ENCODE measurements at places on chromosomes 3 and 15. TPM values are rescaled to one million over a fixed set of nuclear protein-coding genes. Genes with fewer than 3 reads are reported as not detected.
A peak's percentile ranks its signal among the peaks of the same experiment; 100 is the strongest.

Gene FILIP1L
- 27.4 TPM for polyA plus RNA-seq

Gene DLEC1
- 0.02 TPM for polyA plus RNA-seq

Gene MPI
- polyA plus RNA-seq = 58.6 TPM

Gene STRIT1
- polyA plus RNA-seq = not detected

Gene IVD
- polyA plus RNA-seq = 13.0 TPM

Gene TRPM1
- polyA plus RNA-seq = 0.18 TPM

Gene ACSBG1
- 0.06 TPM for polyA plus RNA-seq

Gene HIGD1A
- 294 TPM for polyA plus RNA-seq

Gene TIGIT
- polyA plus RNA-seq = not detected

Gene RAB6B
- 2.9 TPM for polyA plus RNA-seq

Gene FANCD2OS
- not detected for polyA plus RNA-seq

Gene PLA2G4D
- polyA plus RNA-seq = 0.45 TPM

Gene DAPK2
- 0.83 TPM for polyA plus RNA-seq

DNA sequence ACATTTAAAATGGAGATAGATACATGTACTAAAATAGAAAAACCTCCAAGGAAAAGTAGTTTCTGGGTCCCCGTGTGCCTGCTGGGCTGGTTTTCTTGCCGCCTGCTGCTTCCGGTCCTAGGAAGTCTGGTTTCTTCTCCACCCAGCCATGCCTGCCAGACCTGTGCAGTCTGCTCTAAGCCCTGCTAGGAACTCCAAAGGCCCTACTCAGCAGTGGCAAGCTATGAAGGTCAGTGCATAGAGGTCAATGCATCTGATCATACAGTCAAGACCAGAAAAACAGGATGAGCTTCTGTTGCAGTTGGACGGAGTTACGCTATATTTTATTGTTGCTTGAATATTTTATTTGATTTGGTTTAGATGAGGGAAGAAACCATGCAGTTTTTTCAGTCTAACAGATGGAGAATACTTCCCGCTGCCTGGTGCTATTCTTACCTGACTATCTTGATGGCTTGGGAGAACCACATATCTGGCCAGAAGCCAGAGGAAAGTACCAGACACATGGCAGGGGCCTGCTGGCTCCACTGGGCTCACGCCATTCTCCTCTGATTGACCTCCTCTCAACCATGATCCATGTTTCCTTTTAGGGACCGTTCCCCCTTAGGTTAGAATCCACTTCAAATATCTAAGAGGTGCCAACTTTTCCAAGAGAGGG is 226.8 kb upstream of the ST8SIA2 start:
- DNase-seq = no peak

- no peak for DNase-seq
Measured at GRCh38 chr3:48897460-48898376, 964 bp downstream of the SLC25A20 start.

GRCh38 chr3:94379264-94379663 is 316.4 kb downstream of the NSUN3 start:
- no peak for DNase-seq

DNA sequence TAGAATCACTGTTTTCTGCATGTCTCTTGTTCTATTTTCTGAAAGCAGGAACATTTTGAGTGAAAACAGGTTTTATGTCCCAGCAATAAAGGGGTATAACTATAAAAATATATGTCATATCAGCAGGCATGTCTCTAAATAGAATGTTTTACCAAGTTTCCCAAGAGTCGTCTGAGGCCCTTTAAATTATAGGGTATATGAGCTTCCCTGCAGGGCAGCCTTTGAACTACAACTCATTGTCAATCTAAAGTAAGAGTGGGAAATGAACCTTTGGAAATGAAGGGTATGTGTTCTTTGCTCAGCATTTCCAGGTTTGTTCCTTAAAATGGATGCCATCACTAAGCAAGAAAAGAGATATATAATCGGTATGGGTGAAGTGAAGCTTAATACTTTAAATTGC is 138.6 kb downstream of the LSAMP start:
- no peak for DNase-seq

GRCh38 chr3:172938788-172939187 is 188.3 kb downstream of the ECT2 start:
- DNase-seq = no peak

GRCh38 chr3:196700801-196701200 is 11.2 kb downstream of the CEP19 start:
- DNase-seq = no peak

DNA sequence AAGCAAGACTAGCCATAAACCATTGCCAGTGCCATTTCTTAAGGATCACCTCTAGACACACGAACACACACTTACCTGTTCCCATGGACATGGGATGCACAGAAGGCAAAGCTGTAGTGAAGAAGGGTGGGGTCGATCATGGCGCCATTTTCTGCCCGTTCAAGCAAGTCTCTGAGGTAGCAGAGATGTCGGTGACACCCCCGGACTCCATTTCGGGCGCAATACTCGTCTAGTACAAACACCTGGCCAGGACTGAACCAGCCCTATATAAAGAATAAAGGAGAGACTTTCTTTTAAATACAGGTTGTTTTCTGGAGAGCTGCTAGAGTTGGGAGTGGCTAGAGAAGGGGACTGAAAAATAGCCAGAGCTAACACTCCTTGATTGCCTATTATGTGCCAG is 159.4 kb upstream of the FEZF2 start:
- no peak for DNase-seq

GRCh38 chr15:80250614-80251427 is 1.2 kb downstream of the CTXND1 start:
- DNase-seq = no peak

DNA sequence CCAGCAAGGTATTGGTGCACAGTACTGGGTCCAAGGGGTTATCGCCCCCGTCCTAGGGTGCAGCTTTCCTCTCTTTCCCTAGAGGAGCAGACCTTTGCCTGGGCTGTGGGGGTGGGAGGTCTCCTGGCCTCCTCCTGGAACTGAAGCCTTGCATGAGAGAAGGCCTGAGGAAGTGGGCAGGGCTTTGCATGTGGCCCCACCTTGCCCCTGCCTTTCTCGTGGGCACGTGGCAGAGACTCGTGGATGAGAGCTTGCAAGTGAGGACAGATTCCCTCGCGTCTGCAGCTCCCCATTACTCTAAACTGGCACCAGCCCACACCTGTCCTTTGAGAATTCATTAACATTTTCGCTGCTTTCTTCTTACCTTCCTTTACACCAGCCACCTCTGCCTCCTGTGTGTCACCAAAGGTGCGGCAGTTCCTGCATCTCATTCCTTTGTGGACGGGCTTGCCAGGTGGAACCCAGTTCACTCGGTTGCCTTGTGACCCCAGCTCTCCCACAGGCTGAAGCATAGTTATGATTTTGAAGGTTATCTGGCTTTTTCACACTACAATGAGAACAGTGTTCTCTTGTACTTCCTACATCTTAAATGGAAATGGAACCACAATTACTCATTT is 40.9 kb upstream of the NR2C2 start:
- no peak for DNase-seq

DNA sequence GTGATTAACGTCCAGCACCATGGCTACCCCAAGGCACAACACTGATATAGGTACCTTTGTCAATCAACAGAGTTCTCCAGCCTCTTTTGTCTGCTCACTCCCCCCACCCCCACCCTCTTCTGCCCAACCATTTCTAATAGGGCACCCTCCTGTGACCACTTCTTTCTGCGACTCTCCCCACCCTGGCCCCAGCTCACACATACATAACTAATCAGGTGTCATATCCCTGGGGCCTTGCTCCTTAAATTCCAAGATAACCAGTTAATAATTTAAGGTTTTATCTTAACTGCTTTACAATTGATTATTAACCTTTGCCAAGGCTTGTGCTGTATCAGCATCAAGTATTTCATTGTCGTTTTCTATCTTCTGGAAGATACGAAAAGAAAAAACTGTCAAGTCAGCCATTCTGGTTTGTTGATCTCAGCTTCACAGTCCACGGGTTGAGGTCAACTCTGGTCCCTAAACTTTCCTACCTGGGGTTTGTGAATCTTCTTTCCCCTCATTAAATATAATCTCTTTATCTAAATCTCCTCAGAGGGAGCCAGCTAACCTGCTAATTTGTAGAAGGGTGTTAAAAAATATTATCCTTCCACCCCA is 27.3 kb upstream of the SLC28A2 start:
- no peak for DNase-seq

DNA sequence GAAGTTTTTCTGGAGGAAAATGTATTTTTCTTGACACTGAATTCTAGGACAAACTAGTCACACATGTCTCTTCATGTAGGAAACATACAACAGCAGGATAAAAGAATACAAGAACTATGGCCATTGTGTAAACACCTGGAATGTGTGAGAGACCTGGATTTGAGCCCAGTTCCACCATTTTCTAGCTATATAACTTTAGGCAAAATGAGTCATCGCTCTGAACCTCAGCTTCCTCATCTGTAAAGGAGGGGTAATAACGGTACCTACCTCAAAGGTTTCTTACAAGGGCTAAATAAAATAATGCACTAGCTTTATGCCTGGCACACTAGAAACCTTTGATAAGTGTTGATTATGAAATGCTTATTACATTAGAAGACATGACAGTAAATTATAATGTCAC is 57.8 kb downstream of the RIOX2 start:
- peak; percentile 62 for DNase-seq

GRCh38 chr3:28847736-28848135 is 433.1 kb upstream of the RBMS3 start:
- DNase-seq = no peak

GRCh38 chr3:109545746-109546145 is 208.4 kb upstream of the DPPA4 start:
- no peak for DNase-seq

GRCh38 chr3:128548426-128549282 is 55.7 kb upstream of the GATA2 start:
- no peak for DNase-seq

DNA sequence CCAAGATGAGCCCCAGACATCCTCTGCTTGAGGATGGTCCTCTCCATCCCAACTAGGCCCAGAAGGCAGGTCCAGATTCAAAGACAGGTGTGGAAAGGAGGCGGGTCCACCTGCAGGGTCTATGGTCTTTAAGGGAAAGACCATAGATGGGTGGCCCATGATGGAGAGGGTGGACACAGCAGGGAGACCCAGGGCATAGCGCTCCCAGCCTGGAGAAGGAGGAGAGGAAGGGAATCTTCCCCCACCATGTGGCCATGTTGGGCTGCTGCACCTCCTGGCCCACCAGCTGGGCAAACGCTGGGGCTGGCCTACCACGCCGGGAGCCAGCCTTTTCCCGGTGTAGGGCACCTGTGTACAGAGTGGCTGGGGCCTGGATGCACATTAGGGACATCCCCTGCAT is 265.2 kb upstream of the TLE3 start:
- no peak for DNase-seq

GRCh38 chr15:36803773-36804172 is 224.3 kb downstream of the CDIN1 start:
- no peak for DNase-seq

DNA sequence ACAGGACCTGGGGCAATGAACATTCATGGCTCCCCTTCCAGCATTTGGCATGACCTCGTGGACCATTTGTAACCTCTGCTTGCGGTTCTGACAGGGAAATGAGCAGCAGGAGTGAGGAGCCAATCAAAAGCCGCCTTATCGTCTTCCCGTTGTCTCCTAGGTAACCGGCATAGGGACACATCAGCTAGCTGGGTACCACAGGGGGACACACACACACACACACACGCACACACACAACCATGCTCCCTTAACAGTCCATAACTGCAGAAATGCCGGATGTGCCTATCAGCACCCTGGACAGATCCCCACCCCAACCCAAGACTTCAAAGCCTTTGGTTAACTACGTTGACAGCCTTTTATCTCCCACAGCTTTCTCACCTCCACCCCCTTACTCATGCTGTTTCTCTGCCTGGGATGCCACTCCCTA is 53.4 kb upstream of the CCDC174 start:
- no peak for DNase-seq

DNA sequence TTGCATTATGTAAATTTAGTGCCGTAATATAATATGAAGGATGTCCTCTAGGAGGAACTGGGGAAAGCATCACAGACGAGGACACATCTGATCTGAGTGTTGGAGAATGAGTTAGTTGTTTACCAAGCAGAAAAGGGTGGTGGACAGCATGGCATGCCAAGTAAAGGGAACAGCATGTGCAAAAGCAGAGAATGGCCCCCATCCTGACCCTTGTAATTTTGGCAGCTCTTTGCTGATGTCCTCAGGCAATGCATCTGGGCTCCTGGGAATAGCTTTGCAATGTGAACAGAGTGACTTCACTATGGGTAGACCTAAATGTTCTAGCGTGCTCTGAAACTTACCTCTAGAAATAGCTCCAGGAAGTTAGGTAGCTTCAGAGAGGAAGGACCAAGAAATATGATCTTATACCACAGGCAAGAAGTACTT is 263.3 kb downstream of the LPP start:
- DNase-seq = no peak

DNA sequence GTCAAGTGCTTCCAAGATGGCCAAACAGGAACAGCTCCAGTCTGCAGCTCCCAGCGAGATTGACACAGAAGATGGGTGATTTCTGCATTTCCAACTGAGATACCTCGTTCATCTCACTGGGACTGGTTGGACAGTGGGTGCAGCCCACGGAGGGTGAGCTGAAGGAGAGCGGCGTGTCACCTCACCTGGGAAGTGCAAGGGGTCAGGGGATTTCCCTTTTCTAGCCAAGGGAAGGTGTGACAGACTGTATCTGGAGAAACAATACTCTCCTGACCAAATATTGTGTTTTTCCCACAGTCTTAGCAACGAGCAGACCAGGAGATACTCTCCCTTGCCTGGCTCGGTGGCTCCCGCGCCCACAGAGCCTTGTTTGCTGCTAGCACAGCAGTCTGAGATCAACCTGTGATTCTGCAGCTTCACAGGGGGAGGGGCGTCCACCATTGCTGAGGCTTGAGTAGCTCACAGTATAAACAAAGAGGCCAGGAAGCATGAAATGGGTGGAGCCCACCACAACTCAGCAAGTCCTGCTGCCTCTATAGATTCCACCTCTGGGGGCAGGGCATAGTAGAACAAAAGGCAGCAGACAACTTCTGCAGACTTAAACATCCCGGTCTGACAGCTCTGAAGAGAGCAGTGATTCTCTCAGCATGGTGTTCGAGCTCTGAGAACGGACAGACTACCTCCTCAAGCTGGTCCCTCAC is 293.5 kb upstream of the SUCLG2 start:
- no peak for DNase-seq

DNA sequence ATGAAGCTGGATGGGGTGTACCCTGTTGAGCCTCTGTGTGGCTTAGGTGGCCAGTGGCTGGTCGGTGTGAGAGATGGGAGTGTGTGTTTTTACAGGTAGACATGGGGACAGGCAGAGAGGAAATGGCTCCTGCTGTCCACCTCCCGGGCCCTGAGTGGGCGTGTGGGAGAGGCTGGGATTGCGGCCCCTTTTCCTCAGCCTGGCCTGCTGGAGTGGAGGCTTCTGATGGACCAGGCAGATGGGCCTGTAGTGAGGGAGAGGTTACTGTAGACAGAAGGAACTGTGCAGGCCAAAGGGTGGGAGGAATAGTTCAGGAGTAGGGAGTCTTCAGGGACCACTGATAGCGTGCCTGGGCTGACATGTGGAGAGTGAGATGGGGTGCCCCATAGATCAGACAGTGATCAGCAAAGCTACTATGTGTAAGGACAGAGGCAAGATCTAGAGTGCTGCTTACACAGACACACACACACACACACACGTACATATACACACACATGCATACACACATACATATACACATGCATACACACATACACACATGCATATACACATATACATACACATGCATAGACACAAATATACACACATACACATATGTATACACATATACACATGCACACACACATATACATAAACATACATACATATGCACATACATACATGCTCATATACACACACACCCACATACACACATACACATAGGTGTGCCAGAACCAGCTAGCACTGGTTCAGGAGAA is 26.4 kb downstream of the ACAA1 start:
- DNase-seq = no peak

GRCh38 chr3:109392293-109392692 is 54.9 kb upstream of the DPPA4 start:
- DNase-seq = no peak

- DNase-seq = no peak
Measured at GRCh38 chr3:178078953-178079352, 457.3 kb upstream of the KCNMB2 start.

Data from keratinocyte (primary cell).